ENCODE measurements at places on chromosomes 4 and X.

DNA sequence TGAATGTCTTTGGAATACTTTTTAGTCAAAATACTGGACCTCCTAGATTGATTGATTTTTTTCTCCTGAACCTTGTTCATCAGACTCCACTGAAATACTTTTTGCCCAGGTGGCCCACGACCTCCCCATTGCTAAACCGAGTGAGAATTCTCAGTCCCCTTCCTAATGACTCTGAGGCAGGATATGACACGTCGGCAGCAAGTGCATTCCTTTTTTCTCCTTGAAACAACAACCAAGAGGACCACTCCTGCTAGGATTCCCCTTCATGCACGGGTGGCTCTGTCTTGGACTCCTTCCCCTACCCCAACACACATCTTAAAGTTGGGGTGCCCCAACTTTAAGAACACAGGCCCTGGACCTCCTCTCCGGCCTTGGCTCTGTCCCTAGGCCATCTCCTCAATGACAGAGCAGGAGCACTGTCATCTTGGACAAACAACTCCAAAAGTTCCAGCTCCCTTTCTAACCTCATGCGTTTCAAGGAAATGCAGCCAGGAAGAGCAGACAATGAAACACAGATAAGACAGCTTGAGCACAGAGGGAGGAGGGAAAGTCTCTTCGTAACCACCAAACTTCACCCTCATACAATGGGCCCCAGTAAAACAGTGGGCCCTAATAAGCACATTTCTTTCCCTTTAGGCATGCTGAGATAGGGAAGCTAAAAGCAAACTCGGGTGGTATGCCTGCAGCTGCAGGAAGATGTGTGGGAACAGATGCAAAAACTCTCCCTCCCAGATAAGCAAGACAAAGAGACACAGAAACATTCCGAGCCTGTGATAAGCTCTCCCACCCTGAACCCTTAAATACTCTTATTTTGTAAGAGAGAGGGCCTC lies 33.9 kb downstream of the ZBTB49 start:
- DNase-seq: no peak

DNA sequence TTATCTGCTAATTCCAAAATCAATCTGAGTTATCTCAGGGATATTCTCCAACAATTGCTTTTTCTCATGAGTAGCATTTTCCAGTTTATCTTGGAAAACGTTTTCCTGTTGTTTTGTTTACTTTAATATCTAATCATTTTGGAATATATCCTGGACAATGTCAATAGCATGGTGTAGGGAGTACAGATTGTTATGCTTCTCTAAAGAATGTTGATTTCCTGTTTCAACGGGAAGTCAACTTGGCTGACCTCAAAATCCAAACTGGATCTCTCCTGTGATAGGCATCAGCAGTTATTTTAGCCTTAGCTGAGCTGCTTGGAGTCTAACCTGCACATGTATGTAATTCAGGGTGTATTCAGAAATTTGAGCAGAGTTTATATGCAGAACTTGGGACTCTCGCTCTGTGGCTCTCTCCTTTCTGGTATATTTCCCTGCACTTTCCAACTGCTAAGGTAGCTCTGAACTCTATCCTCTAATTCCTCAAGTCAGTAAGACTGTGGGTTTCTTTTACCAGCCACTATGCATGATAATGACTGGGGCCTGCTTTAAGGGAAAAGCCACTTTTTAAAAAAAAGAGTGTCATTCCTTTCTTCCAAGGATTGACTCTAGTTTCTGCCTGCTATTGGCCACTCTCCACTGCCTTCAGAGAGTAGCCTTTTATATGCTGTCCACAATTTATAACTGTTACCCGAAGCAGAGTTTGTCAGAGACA lies 7.7 kb downstream of the PRSS48 start:
- no peak for DNase-seq

DNA sequence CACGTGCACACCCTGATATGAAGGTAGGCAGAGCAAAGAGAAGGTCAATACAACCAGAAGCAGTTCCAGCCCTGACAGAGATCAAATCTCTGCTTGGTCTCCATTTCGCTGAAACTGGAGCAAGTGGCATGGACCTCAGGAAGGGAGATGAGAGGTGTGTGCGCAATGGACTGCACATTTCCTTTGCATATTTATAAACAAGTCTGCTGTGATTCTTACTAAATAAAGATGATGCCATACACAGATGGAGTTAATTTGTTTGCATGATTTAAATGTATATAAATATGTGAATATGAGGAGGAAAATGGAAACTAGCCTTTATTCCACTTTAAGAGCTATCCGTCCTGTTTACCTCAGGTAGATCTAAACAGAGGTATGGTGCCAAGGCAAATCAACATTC lies 2.1 kb upstream of the SCRG1 start:
- DNase-seq: no peak

DNA sequence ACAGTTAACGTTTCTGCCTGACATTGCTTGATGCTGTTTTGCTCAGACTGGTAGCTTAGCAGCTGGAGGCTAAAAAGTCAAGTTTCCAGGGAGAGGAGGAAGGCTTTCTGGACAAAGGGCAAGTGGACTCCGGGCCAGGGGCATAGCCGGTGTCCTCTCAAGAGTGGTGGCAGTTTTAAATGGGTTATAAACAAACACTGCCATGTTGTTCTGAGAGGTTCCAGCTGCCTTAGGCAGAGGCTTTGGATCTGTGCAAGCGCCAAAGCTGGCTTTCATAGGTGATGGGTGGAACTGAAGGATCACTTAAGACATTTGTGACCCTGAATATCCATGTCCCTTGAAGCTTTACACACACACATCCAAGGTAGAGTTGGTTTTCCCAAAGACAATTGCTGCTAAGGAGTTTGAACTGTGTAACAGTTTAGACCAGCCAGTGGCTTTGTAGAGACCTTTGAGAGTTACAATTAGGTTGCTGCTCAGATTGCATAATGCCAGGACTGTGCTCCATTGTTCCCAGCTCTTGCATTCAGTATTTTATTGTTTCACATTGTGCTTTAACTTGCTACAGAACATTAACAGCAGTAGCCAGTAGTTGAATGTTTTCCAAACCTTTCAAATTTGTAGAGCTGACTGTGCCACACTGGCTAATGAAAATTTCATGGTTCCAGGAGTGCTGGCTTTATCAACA lies 54.1 kb upstream of the AP1S2 start:
- no peak for DNase-seq

DNA sequence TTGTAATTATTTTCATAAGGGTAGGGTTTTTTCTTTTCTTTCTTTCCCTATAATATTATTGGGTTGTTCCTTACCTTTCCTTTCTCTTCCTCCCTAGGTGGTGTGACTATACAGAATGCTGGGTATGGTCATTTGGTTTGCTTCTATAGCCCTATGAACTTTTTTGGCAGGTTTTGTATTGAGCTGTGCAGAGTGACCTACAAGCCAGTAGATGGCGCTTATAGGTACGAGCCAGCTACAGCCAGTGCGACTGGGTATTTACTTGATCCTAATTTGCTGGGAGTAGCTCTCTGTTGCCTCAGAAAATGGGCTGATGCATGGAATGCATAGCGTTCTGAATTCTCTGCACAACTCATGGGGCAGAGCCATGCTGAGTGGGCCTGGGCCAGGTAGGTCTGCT lies 423.3 kb downstream of the MAGEE1 start:
- DNase-seq: no peak

DNA sequence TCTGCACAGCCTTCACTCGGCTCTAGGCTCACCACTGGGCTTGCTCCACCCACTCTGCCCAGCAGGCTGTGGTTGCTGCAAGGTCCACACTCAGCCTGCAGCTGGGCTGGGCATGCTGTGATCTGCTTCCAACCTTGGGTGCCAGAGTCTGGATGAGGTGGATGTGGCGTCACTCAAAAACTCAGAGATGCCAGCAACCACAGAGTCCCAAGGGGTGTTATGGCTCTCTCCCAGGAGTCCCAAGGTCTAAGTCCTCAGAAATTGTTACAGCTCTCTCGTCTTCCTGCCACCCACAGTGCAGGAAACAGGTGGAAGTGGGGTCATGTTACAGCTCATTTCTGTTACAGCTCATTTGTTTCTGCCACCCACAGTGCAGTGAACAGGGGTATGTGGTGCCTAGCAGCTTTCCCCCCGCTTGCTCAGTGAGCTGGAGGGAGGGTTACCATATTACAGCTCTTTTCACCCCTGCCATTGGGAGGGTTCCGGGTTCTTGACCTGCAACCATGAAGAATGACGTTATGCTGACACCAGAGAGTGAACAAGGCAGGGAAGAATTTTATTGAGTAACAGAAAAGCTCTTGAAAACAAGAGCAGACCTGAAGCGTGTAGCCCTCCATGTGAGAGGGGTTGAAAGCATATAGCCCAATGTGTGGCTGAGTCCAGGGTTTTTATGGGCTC lies 893.9 kb downstream of the PCDH7 start:
- no peak for DNase-seq

DNA sequence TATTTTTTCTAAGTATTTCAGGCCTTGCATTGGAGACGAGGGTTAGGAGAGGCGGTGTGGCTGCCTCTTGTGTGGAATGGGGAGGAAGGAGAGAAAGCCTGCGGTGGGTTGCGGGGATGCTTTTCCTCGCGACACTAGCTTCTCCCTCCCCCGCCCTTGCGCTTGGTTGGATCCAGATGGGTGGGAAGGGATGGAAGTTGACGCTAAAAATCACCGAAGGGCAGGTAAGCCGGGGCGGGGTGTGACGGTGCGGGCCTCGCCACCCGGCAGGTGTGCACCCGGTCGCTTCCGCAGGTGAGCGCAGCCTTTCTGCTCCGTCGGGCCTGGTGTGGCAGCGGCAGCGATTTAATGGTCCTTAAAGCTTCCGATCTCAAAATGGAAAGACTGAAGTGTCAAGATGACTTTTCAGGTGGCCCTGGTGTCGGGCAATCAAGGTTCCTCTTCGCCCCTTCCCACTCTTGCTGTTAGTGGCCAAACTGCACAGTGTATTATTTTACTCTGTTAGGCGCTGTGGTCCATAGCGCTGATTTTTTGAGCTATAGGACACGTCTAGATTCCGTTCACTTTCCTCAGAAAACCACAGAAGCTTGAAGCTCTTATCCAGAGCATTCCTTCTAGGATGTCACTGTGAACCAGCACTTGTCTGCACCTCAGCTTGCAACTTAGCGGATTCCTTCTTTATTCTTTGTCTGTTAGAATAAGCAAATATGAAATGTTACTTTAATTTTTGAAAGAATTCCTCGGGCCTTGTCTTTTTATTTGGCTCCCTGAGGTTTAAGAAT lies 765 bp downstream of the ENOPH1 start:
- DNase-seq: peak; percentile 43

GRCh38 chrX:151458824-151459223 lies 61.8 kb downstream of the VMA21 start:
- no peak for DNase-seq

All from activated effector memory CD4-positive, alpha-beta T cell treated with Interleukin-2 at 50 U/mL for 16 hours (primary cell).